ENCODE measurements at places on chromosomes 12 and 14.

GRCh38 chr14:85190251-85190650 lies 339.7 kb upstream of the FLRT2 start:
- DNase-seq = no peak
- no peak overlapping the region for H3K27ac ChIP-seq
- no peak overlapping the region for H3K4me3 ChIP-seq

DNA sequence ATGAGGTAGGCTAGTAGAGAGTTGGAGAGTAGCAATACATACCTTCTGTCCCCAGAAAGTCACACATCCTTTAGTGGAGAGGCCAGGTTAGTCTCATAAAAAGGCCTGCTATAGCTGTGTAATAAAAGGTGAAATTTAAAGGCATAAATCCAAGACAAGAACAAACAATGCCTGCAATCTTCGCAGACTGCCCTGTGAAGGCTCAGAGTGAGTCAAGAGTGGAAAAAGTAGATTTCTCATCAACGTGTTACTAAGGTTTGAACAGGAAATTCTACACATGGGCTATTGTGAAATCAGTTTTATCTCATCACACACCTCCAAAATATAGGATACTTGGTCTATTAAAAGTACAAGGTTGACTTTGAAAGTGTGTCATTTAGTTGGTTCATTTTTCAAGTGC lies at the start of gene KLRC1:
Gene KLRC1 (minus strand): TSS at position 222 of the 400 bp plus-strand sequence. CDS start 2,221 bp downstream, outside the sequence.
- no peaks in the 10 kb centered on the region for H3K4me1 ChIP-seq
- DNase-seq = no peak
- no peak within 1 kb of the TSS for H3K4me3 ChIP-seq
- no peaks in the 10 kb centered on the region for H3K36me3 ChIP-seq
- no peak within 1 kb of the TSS for H3K27ac ChIP-seq
- H3K27me3 ChIP-seq = no peaks in the 10 kb centered on the region

GRCh38 chr14:71319666-71320065 lies 412.4 kb downstream of the PCNX1 start:
- no peaks in the 10 kb centered on the region for H3K36me3 ChIP-seq
- no peak for DNase-seq
- peak overlapping the region; percentile 84 for H3K27ac ChIP-seq

- H3K4me1 ChIP-seq = no peaks in the 10 kb centered on the region
- no peak overlapping the region for H3K27ac ChIP-seq
- H3K36me3 ChIP-seq = no peaks in the 10 kb centered on the region
- H3K27me3 ChIP-seq = no peaks in the 10 kb centered on the region
- H3K4me3 ChIP-seq = no peak overlapping the region
Measured at GRCh38 chr12:13816394-13816793, 165.0 kb downstream of the GRIN2B start.

GRCh38 chr12:28413460-28414109 lies 223.3 kb downstream of the CCDC91 start:
- no peaks in the 10 kb centered on the region for H3K4me1 ChIP-seq
- H3K27ac ChIP-seq = no peak overlapping the region
- no peaks in the 10 kb centered on the region for H3K36me3 ChIP-seq
- DNase-seq = no peak
- no peak overlapping the region for H3K4me3 ChIP-seq

Measured in CD8-positive, alpha-beta memory T cell (primary cell).